ENCODE measurements at places on chromosomes 7 and 10.

DNA sequence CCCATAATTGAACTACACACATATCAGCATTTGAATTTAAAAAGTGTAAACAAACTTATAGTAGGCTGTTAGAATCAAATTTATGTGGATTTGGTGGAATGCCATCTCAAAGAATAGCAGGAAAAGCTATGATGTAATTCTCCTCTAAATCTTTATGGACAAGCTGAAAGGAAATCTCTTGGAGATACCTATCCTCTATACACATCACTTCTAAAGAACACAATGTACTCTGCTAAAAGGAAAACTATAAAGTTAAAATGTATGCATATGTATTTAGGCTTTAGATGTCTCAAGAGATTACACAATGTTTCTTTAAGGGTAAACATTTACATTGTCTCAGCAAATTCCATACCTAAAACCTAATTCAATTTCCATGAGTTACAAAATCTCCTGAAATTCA, 323.3 kb downstream of the CRPPA start:
- DNase-seq, result no peak

DNA sequence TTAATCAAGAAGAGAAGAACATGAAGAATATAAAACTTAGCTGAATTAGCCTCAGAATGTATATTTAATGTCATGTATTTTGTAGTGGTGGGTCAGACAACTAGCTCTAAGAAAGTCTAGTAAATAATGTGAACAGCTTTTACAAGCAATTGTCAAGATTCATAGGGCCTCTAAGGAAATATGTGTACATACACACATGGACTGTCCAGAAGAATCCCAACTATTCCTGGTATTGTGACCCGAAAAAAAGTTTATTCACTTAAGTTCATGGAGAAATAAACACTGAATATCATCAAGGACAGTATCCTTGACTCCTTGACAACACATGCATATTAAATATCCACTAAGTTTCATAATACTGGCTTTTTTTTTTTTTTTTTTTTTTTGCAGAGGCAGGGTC, 11.4 kb upstream of the TWIST1 start:
- no peak for DNase-seq

DNA sequence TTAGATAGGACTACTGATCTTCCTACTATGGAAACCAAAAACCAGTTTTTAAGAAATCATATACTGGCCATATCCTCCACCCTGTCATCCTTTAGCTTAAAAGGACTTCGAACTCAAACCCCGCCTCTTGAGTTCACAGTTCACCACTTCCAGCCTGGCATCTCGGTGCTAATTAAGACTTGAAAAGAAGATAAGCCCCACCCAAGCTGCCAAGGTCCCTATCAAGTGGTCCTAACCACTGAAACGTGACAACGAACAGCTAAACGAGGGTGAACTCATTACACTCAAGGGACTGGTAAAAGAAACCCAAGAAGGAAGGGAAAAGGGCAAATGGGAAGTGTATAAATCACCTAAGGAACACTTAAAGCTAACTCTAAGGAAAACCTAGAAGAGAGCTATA, 16.1 kb downstream of the COL17A1 start:
- DNase-seq, result no peak

DNA sequence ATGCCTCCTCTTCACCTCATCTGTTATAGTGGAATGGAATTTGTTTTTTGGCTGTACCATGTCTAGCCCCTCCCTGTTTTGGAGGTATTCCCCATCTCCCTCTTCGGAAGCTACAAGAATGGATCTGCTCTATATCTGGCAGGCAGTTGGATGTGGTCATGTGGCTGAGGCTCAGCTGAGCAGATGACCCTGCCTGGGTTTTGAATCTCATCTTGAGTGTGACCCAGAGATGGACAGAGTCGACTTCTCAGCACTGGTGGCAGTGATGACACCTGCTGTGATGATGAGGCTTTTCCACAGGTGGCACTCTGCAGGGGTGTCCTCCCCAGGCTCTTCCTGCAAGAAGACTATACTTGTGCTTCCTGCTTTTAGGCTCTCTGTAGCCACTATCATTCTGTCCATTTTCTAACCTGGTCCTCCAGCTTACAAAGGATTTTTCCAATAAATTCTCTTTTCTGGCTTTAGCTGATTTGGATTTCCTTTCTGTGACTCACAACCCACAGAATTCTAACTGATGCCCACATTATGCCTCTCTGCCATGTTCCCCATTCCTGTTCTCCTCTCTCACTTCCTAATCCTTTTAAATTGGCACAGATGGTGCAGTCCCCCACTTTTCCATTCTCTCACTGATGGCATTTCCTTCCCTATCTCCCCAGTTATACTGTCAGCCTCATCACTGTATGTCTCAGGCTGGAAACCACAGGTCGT, 7.5 kb upstream of the ARHGAP22 start:
- peak; percentile 88 for DNase-seq

DNA sequence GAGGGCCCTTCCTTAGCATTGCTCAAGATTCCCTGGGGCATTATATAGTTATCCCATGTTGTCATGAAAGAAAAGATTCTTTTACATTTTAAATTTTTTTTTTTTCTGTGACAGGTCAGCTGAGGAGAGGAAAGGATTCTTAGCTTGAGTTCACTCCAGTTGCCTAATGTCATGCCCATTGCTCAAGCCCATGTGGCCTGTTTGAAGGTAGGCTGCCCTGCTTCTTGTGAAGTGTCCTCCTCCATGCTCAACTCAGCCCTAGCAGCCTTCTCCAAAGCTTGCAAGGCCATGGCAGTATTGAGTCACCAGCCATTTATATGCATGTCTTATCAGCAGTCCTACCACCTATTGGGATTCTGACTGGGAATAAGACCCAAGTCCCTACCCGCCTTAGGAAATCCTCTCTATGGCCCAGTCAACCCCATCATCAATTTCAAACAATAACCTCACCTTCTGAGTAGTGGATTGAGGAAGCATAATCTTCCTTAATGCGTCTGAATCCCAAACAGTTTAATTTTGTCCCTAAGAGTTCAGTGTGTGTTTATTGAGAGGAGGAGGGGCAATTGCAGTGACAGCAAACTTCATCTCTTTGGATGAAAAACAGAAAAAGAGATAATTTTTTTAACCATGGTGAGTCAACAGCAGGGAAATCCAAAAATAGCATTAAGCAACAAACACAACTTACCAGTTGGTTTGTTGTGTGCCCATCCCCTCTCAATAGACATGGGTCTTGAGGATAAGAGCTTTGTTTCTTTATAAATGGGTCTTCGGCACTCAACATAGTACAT, 38.6 kb upstream of the WASL start:
- DNase-seq, result peak; percentile 10
